ENCODE measurements at places on chromosomes 5 and 9.

- DNase-seq = no peak
These were observed 12.6 kb downstream of the NR2F1 start for GRCh38 chr5:93595420-93596147.

- no peak for DNase-seq
These were observed 94.7 kb downstream of the RICTOR start for GRCh38 chr5:38979535-38979934.

DNA sequence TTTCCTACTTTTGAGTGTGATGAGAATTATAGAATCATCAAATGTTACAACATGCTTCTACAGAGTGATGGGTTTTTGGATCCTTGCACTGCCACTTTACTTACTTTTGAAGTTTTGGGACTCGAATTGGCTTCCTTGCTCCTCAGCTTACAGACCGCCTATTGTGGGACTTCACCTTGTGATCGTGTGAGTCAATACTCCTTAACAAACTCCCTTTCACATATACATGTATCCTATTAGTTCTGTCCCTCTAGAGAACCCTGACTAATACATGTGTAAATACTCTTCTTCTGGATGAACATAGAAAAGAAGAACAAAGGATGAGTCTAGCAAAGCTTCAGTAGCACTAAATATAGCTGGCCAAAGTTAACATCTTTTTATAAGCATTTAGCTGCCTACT is 98.7 kb upstream of the PDE4D start:
- DNase-seq = no peak

DNA sequence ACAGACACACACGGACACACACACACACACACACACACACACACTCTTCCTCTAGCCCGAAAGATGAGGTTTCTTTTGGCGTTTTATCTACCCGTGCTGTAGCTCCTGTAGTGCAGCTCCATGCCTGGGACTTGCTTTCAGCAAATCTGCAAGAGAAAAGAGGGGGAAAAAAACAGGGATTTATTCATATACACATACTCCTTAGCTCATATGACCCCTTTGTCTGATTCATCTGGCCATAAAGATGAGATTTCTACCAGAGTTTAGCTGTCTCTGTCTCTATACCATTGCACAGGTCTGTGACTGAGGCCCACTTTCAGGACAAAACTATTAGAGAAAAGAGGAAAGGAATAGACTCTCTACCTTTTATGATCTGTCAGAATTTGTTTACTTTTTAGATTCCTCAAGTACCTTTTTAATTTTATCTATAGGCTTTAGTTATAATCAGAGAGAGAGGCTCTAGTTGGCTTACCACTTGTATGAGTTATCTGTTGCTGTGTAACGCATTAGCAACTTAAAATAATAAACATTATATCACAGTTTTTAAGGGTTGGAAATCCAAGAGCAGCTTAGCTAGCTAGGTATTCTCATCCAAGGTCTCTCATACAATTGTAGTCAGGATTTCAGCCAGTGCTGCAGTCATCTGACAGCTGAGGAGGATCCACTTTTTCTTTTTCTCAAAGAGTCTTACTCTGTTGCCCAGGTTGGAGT is 14.7 kb downstream of the SNX2 start:
- DNase-seq = no peak

- DNase-seq = no peak
These were observed 81.0 kb upstream of the ZBTB43 start for GRCh38 chr9:126723807-126724172.

- no peak for DNase-seq
These were observed 197.3 kb upstream of the C9orf72 start for GRCh38 chr9:27770541-27770940.

DNA sequence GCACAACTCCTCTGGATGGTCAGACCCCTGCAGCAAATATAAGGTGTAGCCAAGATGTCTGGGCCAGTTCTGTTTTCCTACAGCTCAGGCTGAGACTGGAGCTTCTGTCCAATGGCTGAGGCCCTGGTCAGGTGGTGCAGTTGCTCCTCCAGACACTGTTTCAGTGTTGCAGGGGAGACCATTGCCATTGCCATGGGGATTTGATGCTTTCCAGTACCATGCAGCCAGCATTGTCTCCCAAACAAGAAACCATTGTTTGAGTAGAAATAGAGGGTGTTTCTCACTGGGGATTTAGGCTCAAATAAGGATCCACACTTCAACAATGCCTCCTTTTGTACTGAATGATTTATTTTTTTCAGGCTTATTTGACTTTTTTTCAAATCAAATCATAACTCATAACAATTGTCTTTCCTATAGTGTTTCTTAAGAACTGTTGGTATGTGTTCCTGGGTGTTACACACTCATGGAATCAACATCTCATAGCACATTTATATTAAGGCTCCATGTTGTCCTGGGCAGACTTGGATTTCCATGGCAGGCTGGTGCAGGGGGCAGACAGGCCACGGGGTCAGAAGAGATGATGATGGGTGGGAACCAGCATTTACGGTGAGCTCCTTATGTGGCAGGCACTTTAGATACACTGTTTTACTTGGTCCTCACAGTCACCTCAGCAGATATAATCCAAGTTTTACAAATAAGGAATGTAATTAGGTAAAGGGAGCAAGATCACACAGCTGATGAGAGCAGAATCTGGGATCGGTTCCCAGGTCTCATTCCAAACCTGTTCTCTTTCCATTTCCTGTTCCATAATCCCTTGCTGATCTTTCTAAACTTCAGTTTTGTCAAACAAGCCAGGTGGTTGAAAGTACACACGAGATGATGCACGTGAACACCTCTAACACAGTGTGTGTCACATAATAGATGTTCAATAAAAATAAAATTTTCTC is 95.9 kb upstream of the GNAQ start:
- DNase-seq = no peak

GRCh38 chr5:57478826-57479225 is 3.8 kb downstream of the ACTBL2 start:
- DNase-seq = no peak

GRCh38 chr5:152956943-152957613 is 533.4 kb upstream of the GRIA1 start:
- DNase-seq = no peak

DNA sequence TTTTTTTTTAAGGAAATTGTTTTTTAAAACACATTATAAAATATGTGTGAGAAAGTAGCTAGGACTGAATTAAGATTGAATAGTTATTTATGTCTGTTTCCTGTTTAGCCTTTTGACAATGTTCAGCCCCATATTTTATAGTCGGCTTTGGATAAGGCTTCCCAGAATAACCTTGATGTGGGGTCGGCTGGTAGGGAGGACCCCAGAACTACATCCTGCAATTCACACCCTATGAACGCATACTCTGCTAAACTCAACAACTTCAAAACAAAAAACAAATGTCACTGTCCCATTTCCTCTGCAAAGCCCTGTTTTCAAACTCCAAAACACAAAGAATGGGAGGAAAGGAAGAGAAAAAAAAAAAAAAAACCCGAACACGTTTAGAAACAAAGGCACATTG is 63.1 kb downstream of the ARL15 start:
- DNase-seq = no peak

GRCh38 chr5:125891061-125891725 is 532.0 kb upstream of the GRAMD2B start:
- no peak for DNase-seq

DNA sequence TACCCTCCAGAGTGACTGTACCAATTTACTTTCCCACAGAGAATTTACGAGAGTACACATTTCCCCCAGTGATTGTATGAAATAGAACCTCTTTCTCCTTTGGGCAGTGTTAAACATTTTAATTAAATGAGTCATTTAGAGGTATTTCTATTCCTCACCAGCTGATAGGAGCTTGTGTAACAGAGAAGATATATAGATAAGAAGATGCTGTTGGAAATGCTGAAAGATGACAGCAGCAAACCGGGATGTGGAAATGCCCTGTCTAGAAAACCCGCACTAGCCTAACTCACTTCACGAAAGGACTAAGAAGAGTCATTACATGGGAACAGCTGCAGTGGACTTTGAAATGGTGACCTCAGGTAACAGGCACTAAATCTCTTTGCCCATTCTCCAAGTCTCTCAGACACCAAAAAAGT is 68.3 kb downstream of the LPAR1 start:
- DNase-seq = no peak

DNA sequence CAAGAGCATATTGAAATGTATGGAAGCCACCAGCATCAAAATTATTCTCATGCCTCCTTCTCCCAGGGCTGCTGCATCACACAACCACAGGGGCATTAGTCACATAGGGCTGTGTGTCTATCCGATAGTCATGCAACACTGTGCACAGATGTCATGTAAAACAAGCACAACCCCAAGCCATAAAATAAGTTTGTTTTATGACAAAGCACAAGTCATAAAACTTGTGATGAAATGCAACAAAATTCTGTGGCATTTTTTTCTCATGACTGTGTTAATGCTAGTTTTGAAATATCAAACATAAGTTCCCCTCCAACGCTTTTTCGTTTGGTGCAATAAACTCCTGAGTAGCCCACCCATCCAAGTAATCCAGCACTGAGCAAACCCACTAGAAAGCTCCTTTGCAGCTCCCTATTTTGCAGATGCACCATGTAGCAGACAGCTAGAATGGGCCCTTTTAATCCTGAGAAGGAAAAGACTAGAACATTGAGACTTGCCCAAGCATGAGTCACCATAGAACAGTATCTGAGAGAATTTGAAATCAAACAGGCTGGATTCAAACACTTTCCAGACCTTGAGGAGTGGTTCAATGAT is 93.3 kb upstream of the ZNF366 start:
- no peak for DNase-seq

Measured in activated naive CD8-positive, alpha-beta T cell treated with anti-CD3 and anti-CD28 coated beads, Interleukin-2, amount 50 U/mL, for 16 hours (primary cell).